ENCODE measurements at places on chromosomes 7 and 10.
A peak's percentile ranks its signal among the peaks of the same experiment; 100 is the strongest.

DNA sequence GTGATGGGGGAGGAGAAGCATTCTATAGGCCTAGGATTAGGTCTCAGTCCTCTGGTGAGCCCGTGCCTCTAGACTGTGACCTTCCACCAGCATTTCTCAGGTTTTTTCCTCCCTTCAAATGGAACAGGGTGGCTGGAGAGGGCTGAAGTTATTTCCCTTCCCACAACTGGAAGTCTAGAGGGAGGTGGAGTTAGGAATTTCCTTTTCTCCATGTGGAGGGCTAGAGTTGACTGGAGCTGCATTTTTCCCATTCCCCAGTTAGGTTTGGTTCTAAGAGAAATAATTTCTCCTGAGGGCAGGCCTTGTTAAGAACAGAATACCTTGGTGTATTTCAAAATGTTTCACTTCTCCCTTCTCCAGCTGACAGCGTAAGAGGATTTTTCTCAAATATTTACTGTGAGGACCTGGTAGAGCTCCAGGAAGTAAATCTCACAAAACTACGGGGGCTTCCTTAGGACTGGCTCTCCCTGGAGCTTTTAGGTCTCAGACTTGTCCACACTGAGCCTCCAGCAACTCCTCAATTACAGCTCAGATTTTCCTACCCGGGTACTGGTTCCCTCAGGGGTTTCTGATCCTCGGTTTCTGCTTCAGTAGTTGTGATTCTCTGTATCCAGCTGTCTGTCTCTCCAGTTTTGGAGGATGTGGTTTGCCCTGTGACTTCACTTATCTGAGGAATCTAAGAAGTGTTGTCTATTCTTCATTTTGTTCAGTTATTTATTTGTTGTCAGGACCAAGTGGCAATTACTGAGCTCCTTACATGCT is 6.0 kb upstream of the REEP3 start:
- DNase-seq: peak; percentile 53

GRCh38 chr7:11458736-11459483 is 373.1 kb downstream of the THSD7A start:
- DNase-seq: peak; percentile 26

- peak; percentile 49 for DNase-seq
Measured at GRCh38 chr10:63521416-63522276, 445 bp downstream of the REEP3 start.

DNA sequence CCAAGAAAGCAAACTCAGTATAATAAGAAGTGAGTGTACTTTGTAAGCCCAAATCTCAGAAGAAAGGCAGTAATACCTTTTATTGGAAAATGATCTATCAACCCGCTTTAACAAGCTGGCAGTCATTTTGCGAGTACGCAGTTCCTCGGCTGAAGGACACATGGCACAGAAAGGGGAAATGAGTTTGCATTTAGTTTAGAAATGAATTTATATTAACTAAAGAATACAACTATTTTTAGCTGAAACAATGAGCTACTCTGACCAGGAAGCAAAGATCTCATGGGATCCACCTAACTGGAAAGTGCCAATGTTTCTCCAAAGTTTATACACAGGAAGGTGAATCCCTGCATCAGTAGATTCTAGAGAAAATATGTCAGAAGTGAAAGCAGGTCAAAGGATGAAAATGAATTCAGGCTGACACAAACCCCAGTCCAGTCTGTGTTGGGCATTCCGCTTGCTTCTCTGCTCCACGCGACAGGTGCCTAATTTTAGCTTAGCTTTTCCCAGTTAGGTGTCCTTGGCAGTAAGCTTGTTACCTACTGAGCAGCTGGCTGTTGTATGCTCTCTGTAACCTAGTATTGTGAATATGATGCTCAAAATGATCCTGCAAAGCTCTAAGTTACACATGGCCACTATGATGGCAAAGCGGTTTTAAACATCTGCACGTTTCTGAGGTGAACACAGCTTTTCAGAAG is 112.8 kb downstream of the LARP4B start:
- no peak for DNase-seq

DNA sequence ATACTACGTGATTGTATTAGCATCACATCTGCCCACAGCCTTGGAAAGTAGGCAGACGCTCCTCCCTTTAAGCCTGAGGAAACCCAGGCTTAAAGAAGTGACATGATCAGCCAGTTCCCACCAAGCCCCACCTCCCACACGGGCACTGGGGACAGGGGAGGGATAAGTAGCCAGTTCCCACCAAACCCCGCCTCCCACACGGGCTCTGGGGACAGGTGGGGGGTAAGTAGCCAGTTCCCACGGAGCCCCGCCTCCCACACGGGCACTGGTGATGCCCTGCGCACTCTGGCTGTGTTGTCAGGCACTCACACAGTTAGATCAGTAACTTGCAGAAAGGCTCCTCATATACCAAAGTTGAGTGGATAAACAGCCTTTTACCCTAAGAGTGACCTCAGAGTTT is 606.8 kb downstream of the PTPRN2 start:
- no peak for DNase-seq

DNA sequence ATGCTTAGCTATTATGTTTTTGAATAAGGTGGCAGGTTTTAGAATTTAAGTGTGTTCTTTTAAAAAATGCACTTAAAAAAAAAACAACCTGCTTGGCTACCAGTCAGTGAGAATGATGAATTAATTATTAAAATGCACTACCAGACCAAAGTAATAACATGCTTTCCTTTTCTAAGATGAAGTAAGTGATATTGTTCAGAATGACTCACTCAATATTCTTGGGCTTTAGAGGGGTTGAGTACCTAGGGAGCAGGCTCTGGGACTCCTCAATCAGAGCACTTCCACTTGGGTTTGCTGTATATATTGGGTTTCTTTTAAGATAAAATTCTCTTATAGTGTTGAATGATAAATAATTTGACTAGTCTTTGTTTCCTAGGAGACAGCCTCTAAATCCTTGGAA is 8.6 kb downstream of the STAM start:
- DNase-seq: no peak

DNA sequence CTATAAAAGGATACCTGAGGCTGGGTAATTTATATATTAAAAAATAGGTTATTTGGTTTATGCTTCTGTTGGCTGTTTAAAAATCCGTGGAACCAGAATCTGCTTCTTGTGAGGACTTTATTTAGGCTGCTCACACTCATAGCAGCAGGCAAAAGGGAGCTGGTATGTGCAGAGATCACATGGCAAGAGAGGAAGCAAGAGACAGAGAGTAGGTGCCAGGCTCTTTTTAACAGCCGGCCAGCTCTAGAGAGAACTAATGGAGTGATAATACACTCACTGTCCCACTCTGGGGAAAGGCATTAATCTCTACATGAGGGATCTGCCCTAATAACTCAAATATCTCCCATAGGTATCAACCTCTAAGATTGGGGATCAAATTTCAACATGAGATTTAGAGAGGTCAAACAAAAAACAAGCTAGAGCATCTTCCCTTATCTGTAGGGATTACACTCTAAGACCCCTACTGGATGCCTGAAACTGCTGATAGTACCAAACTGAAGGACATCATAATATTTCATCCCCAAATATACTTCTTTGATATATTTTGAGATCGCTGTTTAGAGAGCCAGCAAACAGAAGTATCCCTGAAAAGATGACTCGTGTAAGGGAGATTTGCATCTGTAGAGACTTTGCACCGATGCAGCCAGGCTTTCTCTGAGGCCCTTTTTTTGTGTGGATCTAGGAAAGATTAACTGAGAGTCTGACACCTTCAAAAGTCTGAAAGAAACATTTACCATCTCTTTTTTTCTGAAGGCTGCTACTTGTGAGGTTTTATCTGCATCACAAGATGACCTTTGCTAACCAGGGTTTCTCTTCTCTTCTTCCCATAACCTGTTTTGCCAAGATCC is 717.0 kb upstream of the MBL2 start:
- no peak for DNase-seq

- DNase-seq: no peak
Measured at GRCh38 chr10:13502380-13502779, 26.4 kb downstream of the BEND7 start.

DNA sequence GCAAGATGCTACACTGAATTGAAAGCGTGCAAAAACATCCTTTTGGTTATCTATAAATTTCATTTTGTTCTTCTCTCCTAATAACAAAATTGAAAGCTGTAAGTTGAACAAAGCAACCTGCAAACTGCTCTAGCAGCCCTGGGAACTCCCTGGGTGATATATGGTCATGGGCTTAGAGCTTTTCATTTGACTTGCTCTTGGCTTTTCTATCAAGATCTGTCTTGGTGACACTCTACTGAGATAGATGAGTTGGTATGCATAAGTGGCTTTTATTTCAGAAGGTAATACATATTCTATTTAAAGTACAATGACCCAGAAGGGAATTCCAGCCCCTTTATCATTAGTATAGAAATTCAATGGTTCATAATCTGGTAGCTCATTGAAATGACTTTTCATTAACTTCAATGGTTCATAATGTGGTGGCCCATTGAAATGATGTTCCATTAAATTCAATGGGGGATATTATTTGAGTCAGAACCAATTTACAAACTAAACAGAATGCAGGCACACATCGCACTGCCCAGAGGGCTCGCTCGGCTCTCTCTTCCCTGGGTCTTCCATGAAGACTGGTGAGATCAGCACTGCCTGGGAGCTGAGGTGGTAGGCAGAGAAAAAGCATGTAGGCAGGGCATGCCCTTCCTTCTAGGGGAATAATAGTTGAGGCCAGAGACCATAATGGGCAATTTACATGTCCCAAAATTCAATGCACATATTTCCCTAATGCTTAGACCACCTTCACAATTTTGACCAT is 10.1 kb upstream of the KCNMA1 start:
- no peak for DNase-seq

DNA sequence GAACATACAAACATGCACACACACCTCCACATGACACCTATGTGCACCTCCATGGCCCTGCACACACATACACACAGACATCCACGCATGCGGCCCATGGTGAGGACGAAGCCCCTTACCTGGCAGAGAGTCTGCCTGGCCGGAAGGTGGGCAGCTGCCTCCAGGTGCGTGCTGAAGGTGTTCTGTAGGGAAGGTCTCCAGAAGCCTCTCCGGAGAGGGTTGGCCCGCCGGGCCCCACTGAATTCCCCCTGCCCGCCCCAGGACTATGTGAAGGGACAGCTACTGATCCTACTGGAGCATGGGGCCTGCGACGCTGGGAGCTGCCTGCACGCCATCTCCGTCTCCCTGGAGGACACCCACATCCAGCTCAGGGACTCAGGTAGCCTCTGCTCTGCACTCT is 8.5 kb upstream of the ZNF467 start:
- no peak for DNase-seq

GRCh38 chr7:154776350-154776749 is 226.6 kb downstream of the PAXIP1 start:
- no peak for DNase-seq

DNA sequence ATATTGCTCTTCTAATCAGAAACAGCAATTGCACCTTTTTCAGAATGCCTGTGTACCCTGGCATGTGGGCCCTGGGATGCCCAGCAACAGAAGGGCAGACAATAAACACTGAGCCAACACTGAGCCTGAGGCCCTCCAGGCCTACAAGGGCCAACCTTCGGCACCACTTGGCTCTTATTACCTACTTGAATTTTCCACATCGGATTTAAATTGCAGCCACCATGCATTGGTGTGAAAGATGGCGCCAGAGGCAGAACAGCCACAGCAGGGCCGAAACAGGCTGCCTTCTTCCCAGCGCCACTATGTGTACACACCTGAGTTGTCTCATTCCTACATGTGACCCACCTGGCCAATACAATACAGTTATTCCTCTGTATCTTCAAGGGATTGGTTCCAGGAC is 51.4 kb upstream of the EZH2 start:
- DNase-seq: no peak

DNA sequence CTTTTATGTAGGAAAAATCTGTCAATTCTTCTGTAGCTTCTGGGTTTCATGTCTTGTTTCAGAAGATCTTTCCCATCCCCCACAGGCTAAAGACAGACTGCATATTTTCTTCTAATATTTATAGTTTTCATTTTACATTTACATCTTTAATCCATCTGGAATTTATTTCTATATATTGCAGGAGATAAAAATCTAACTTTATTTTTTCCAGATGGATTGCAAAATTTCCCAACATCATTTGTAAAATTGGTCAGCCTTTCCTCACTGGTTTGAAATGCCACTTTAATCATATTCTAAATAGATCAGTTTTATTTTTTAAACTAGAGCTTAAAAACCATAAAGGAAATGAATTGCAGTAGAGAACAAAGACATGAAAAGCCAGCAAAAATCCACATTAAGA is 46.9 kb downstream of the TMEM26 start:
- DNase-seq: no peak

- no peak for DNase-seq
Measured at GRCh38 chr7:140446467-140446866, 32.8 kb downstream of the MKRN1 start.

DNA sequence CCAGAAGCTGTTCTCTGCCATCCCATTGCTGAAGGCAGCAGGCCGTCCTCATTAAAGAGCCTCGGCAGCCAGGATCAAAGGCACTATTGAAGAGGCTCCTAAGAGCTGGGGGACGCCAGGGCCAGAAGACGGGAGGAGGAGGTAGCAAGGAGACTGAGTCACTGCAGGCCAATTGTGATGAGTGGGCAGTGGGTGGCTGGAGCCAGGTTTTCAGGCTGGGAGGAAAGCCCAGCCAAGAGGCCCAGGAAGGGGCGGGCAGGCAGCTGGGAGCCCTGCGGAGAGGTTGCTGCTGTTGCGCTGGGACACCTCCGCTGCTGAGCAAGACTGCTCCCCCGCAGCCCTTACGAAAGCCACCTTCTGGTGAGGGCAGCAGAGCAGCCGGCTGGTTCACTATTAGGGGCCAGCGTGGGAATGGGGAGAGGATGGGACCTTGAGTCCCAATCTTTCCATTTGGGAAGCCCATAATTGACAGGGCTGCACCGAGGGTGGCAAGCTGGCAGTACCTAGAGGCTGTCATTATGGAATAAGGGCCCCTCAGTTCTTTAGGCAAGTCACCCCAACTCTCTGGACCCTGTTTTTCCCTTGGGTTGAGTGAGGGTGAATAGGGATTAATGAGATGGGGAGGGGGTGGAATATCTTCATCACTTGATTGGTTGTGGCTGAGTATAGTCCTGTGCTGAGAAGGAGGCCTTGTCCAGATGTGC is 48.4 kb downstream of the UNC5B start:
- DNase-seq: peak; percentile 69

- DNase-seq: no peak
Measured at GRCh38 chr10:13421382-13421917, 73.4 kb upstream of the SEPHS1 start.

DNA sequence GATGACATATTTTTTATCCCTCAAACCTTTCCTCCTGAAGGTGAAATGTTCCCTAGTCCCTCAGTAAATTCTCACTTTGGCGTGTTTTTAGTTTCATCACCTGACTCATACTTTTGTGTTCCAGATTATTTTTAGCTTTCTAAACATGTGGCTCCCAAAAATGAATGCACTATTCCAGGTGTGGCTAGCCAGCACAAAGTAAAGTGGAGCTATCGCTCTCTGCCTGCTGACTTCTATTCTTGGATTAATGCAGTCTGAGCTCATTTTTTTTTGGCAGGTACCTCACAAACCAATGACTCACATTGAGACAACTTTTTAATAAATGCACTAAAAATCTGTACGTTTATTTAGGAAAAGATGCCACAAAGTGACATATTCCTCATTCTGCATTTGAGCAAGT is 58.8 kb upstream of the LANCL2 start:
- DNase-seq: no peak

Measured in stromal cell of bone marrow (primary cell).